Osteocyte (in vitro differentiated cells): ENCODE measurements at places on chromosomes 2 and 18. TPM values are rescaled to one million over a fixed set of nuclear protein-coding genes. Genes with fewer than 3 reads are reported as not detected.
A peak's percentile ranks its signal among the peaks of the same experiment; 100 is the strongest.

DNA sequence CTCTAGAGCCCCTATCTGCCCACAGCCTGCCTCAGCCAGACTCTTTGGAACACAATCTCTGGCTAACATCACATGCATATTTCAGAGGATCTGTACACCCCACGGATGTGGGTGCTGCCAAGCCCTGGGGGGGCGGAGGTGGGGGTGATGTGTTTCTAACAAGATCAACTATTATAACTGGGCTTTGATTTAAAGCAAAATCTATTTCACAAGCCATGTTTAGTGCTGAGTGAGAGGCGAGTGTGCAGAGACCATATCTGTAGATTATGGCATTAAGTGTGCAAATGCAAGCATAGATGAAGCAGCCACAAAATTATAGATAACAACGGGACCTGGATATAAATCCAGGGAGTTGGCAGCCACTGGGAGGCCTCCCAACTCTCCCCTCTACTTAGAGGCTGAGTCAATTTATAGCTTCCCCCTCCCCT, 135.8 kb upstream of the SMAD2 start:
- no peaks in the 10 kb centered on the region for H3K36me3 ChIP-seq
- H3K4me1 ChIP-seq = no peaks in the 10 kb centered on the region
- no peak overlapping the region for H3K27ac ChIP-seq
- peaks cover 22% of the 10 kb centered on the region for H3K27me3 ChIP-seq
- DNase-seq = no peak

REG3G gene
- not detected in 2 replicates for total RNA-seq

BCL11A gene
- 9.7 and 10.7 TPM in 2 replicates for total RNA-seq

- no peak overlapping the region for H3K4me3 ChIP-seq
- peaks cover 20% of the 10 kb centered on the region for H3K36me3 ChIP-seq
- peaks cover 27% of the 10 kb centered on the region for H3K4me1 ChIP-seq
- peak overlapping the region; percentile 77 for H3K27ac ChIP-seq
- no peak for DNase-seq
Measured at GRCh38 chr2:171086352-171087290, 74.1 kb downstream of the TLK1 start.

GRCh38 chr2:133497270-133497893, 70.9 kb downstream of the NCKAP5 start:
- no peak for DNase-seq
- H3K36me3 ChIP-seq = no peaks in the 10 kb centered on the region
- H3K4me3 ChIP-seq = no peak overlapping the region
- H3K27me3 ChIP-seq = peaks cover 25% of the 10 kb centered on the region

DNA sequence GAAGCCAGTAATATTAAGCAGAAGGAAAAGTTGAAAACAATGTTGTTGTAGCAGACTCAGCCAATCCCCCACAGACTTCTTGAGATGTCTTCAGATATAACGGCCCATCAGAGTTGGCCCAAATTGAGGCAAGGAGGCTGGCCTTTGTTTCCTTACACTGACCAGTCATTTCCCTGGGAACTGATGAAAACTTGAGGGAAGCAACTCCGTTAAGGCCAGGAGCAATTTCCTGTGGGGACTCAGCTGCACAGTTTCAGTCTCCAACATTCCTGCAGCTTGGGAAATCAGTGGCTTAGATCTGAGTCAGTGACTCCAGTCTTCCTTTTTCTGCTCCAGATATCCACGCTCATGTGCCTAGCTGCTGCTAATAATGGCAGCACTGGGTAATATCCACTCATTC, 75.7 kb downstream of the FTCDNL1 start:
- no peak for DNase-seq
- H3K36me3 ChIP-seq = no peaks in the 10 kb centered on the region
- H3K27ac ChIP-seq = no peak overlapping the region
- no peaks in the 10 kb centered on the region for H3K4me1 ChIP-seq
- H3K27me3 ChIP-seq = peaks cover 10% of the 10 kb centered on the region
- no peak overlapping the region for H3K4me3 ChIP-seq

- no peaks in the 10 kb centered on the region for H3K36me3 ChIP-seq
- H3K27ac ChIP-seq = no peak overlapping the region
- DNase-seq = no peak
- H3K27me3 ChIP-seq = peaks cover 17% of the 10 kb centered on the region
- H3K4me1 ChIP-seq = peaks cover 8% of the 10 kb centered on the region
Measured at GRCh38 chr2:101479810-101480209, 4.9 kb upstream of the RFX8 start.
